SK-N-DZ (cell line): ENCODE measurements at places on chromosomes 3 and 15.

DNA sequence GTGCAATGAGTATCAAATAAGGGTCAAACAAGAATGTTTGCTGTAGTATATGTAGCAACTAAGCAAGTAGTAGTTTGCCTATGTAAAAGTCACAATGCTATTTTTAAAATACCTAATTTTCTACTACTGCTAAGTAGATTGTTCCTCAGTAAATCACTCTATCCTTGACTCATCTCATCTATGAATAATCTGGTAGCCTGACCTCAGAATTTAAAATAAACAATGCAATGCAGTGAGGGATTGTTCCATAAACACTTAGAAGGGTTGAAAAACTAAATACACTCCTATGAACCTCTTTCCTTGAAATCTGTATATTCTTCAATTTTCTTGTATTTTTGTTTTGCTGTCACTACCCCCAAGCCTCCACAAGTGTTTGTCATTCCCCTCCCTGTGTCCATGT lies 253.3 kb downstream of the TBC1D5 start:
- no peak for DNase-seq

GRCh38 chr3:154193000-154193615 lies 71.9 kb downstream of the ARHGEF26 start:
- no peak for DNase-seq

- no peak for DNase-seq
Measured at GRCh38 chr3:134879990-134880389, 84.9 kb downstream of the EPHB1 start.

- no peak for DNase-seq
Measured at GRCh38 chr15:96348112-96349027, 17.9 kb downstream of the NR2F2 start.

- DNase-seq = no peak
Measured at GRCh38 chr15:75042730-75043508, 19.5 kb downstream of the PPCDC start.

DNA sequence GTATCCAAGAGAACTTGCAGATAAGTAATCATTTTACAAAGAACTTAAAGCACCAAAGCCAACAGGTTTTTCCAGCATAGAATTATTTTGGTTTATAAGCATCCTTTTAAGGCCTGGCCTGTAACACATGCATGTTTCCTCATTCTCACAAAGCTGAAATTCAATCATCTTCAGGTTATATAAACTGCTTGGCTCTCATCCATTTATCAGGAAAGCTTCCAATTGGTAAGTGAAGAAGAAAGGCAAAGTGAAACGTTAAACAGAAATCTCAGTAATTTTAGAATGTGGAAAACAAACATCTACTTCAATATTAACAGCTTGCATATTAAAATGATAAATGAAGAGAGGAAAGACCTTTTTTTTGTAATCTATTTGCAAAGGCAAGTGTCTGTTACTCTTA lies 1.6 kb downstream of the SERP1 start:
- DNase-seq = no peak
